Activated CD4-positive, alpha-beta T cell treated with anti-CD3 and anti-CD28 coated beads, Interleukin-2, amount 10 ng/mL, durations not matched to agents 7 days and 5 days (primary cell): ENCODE measurements at places on chromosomes 3 and 15.

- DNase-seq, result no peak
Measured at GRCh38 chr3:191139736-191140135, 59.3 kb upstream of the OSTN start.

DNA sequence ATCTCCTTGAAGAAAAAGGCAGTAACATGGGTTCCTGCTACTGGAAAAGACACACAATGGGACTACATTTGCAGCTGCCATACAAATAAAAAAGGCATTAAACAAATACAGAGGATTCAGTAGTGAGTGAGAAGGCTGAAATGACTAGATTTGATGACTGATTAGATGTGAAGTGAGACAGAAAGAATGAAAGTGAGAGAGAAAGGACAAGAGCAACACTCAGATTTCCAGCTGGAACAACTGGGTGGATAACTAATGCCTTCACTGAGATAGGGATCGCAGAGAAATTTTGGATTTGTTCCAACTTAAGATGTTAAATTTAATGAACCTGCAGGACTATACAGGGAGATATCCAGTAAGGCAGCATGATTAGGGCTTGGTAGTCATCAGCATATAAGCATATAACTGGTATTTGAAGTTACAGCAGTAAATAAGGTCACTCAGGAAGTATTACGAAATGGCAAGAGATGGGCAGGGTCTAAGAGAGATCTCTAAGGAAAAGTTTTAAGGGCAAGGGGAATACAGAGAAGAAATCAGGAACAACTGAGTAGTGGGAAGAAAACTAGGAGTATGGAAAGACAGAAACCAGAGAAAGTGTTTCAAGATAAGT is 8.2 kb downstream of the OSBPL11 start:
- no peak for DNase-seq

DNA sequence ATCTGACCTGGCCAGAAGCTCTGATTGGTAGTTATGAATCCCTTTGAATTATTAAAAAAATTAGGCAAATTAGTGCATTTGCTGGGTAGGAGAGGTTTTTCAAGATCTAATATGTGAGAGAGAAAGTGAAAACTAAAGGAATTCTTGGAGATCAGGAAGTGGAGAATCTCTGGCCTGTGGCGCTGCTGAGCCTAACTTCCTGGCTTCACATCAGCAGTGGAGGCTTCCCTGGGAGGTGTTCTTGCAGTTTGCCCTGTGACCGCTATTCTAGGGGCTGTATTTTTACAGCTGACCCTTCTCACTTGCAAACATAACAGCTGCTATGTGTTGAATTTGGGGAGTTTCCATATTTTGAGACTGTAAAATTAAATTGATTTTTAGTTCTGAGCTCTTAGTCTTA is 166.4 kb downstream of the ATG7 start:
- no peak for DNase-seq

DNA sequence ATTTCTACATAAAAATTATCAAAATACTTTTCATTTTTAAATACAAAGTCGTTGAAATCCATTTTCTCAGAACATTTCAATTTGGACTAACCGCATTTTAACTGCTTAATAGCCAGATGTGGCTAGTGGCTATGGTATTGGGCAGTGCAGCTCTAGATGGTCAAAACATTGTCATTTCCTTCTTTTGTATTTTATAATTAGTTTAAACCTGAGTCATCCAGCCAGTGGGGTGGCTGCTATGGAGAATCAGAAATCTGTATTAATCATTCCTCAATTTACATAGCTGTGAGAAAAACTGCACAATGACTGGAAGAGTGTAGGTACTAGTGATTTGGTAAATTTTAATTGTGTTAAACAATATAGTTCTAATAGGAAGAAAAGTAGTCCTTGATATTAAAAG is 245.3 kb downstream of the PDZRN3 start:
- no peak for DNase-seq

DNA sequence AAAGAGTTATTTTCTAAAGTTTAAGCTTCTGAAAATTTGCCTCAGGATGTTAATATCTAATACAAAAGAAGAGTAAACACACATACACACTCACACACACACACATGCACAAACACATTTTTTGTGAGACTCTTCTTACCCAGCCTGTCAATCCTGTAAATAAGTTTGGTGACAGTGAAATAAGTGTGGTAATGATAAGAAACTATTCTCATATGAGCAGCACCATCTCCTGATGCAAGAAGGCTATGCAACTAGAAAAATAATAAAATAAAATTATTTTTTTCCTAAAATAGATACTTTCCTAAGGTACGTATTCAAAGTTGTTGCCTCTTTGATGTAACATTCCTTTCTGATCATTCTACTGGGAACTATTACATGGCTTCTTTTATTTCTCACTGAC is 155.1 kb downstream of the MECOM start:
- DNase-seq, result no peak

DNA sequence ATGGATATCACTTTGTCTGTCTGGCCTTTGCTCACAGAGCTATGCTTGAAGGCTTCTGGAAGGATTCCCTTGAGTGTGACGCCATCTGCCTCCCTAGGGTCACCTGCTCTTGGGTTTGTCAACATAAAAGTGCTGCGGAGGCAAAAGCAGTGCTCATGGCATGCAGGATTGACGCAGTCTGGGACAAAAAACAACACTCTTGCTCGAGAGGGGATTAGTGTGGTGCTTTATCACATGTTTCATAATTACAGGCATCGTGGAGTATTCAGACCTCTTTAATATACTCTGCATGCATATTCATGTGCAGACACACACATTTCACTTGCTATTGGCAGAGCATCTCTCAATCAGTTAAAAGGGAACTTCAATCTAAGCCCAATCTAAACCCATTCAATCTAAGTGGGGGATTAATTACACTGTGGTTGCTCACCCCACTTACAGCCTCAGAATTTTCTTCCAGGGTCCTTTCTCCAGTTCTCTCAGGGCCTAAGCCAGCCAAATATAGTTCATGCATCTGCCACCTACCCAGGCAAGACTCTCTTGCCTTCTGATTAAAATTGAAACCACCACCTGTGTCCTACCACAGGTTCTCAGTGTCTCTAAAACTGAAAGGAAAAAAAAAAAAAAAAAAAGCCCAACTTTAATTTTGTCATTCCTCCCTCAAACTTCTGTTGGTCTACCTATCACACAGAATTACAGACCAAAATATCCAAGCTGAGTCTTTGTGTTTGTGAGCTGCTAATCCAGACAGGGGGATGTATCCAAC is 75.6 kb downstream of the BFSP2 start:
- peak; percentile 58 for DNase-seq
